ENCODE measurements at places on chromosomes 2 and 18.

DNA sequence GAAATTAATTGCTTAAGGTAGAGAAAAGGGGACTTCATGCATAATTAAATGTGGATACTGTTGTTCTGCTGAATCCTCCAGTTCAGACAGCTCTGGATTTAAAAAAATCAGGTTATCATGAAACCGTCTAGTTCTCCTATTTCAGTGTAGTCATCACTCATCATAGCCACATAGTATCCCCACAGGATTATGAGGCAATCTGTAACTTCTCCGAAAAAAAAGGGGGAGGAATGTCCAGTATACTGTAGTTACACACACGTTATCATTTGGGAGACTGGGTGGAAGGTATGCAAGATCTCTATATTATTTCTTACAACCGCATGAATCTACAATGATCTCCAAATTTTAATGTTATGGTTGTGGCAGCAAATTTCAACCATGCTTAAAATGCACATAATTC lies 114.0 kb downstream of the HIBCH start:
- DNase-seq, result no peak

DNA sequence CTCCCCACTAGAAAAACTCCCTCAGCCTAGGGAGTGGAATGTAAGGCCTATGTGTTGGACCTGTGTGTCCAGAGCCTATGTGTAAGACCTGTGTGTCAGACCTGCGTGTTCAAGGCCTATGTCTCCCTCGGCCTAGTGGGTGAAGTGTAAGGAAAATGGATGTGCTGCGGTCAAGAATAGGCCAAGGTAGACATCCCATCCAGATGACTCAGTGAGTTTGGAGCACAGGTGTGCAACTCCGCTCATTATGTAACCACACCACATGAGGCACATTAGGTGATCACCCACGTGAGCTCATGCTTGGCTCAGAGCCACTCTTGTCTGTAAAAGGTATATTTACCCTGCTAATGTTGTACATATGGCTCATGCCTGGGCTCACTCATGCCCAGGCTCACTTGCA lies 565.3 kb upstream of the CRIM1 start:
- DNase-seq, result no peak

DNA sequence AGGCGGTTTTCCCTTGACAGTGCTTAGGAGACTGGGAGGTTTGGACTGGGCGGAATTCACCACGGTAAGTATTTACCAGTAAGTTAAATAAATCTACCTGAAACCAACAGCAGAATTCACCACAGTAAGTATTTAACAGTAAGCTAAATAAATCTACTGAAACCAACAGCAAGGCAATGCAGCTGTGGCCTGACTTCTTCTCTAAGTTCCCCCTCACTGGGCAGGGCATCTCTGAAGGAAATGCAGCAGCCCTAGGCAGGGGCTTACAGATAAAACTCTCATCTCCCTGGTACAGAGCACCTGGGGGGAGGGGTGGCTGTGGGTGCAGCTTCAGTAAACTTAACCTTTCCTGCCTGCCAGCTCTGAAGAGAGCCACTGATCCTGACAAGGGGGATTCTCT lies 432.5 kb upstream of the LRRTM1 start:
- DNase-seq, result no peak

DNA sequence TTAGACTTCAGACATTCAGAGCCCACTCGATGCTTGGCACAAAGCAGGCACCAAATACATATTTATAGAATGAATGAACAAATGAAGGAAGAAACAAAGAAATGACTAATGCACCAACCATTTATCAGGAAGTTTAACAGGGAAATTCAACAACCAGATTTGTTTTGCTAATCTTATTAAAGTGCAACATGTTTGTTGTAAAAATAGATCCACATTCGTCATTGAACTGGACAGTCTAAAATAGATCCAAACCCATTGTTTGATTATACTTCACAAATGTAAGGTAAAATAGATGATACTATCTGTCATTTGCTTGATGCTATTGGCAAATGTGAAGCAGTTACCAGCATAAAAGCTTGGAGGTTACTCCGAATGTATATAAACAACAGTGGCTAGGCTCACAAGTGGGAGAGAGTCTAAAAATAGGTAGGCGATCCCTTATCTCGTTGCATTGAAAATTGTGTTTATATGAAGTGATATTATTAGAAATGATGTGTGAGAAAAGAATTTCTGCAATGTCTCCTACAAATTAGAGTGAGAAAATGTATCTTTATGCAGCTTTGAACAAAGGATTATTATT lies 246.2 kb downstream of the NEDD4L start:
- peak; percentile 47 for DNase-seq

- peak; percentile 67 for DNase-seq
These were observed 72.5 kb downstream of the DHRS9 start for GRCh38 chr2:169141713-169142352.

DNA sequence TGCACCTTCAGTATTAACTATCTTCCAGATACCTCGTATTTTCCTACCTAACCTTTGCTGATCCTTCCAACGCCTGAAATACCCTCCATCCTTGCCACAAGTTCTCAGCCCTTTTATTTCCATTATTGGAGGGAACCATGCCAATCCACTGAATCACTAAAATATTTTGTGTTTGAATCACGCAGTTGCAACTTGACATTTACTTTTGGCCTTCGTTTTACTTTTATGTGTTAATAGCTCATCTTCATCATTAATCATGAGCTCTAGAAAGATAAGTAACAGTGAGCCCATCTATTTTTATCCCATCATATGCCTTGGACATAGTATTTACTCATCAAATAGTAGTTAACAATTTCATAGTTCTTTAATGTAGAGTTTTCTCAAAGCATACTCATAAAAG lies 463.2 kb downstream of the THSD7B start:
- DNase-seq, result peak; percentile 80
